ENCODE measurements at places on chromosomes 7 and 10. TPM values are rescaled to one million over a fixed set of nuclear protein-coding genes. Genes with fewer than 3 reads are reported as not detected.

DNA sequence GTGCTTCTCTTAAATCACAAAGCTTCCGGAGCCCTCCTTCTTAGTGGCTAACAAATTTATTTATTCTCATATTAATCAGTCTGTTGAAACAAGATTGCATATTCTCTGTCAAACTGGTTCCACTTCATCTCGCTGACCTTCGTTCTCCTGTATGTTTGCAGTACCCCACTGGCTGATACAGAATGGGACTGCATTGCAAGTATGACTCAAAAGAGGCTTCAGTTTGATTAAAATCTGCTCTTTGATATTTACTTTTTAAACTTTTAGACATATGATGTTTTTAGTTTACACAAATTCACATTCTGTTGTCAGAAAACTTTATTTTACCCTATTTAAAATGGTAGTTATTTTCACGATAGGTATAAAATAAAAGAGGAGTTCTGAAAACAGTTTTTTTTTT is 14.3 kb upstream of the ARHGAP12 start:
- no peaks in the 10 kb centered on the region for H3K36me3 ChIP-seq
- DNase-seq, result no peak
- no peaks in the 10 kb centered on the region for H3K27me3 ChIP-seq

- H3K4me1 ChIP-seq, result no peaks in the 10 kb centered on the region
- DNase-seq, result no peak
- no peak overlapping the region for H3K4me3 ChIP-seq
Observed at GRCh38 chr10:94490789-94491039, 54.9 kb upstream of the HELLS start.

DNA sequence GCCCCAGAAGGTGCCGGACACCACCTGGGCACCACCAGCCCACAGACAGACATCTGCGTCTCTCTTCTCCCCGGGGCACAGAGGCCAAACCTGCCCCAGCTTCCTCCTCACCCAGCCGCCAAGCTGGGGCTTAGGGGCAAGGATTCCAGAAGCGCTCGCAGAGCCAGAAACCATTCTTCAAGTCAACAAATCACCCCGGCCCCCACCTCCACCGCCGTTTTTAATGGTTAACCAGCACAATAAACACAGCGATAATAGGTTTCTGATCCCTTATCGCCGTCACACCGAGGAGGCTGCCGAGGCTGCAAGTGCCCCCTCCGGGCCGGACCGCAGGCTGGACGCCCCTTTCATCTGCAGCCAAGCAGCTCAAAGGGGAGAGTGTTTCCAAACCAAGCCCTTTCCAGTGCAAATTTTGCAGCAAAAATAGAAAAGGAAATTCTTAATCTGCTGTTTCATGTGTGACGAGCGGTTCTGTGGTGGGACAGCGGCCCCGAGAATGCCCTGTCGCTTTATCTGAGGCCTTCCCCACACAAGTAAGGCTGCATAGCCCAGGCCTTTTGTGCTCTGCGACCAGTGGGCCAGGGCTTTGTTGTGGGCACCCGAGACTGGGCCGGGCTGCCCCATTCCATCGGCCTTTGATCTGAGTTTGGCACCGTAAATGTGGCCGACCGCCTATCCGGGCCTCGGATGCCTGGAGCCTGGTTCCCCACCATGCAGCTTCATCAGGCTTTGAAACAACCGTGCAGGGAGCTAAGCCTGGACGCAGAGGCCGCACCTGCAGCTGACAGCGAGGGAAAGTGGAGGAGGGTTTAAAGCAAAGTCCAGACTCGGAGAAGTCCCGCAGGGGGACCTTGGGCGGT is 83.2 kb downstream of the FOXL3 start:
- H3K27ac ChIP-seq, result peak overlapping the region; percentile 19
- peaks cover 8% of the 10 kb centered on the region for H3K27me3 ChIP-seq
- no peak overlapping the region for H3K4me3 ChIP-seq
- peak; percentile 65 for DNase-seq

- no peak for DNase-seq
- H3K36me3 ChIP-seq, result no peaks in the 10 kb centered on the region
- no peaks in the 10 kb centered on the region for H3K27me3 ChIP-seq
- H3K4me3 ChIP-seq, result no peak overlapping the region
- no peak overlapping the region for H3K27ac ChIP-seq
- no peaks in the 10 kb centered on the region for H3K4me1 ChIP-seq
Observed at GRCh38 chr10:1782841-1783240, 45.5 kb upstream of the ADARB2 start.

GRCh38 chr7:92843034-92843760 is 6.8 kb upstream of the CDK6 start:
- H3K36me3 ChIP-seq, result no peaks in the 10 kb centered on the region
- H3K4me1 ChIP-seq, result no peaks in the 10 kb centered on the region

DNA sequence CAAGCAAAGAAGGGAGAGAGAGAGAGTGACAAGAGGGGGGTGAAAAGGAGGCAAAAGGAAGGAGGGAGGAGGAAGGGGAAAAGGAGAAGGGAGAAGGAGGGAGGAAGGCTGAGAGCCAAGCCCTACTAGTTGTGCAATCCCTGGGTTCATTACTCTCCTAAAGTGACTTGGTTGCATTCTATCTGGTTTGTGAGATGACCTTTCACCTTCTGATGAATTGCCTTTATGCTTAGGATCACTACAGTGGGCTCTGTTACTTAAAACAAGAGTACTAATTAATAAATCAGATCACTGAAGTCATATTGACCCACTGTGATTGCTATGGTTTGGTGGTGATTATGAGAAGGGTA is 144.9 kb downstream of the KIF20B start:
- H3K27ac ChIP-seq, result no peak overlapping the region
- no peak overlapping the region for H3K4me3 ChIP-seq

GRCh38 chr10:51215951-51216834 is 141.9 kb downstream of the PRKG1 start:
- H3K4me1 ChIP-seq, result no peaks in the 10 kb centered on the region
- H3K4me3 ChIP-seq, result no peak overlapping the region
- H3K27me3 ChIP-seq, result no peaks in the 10 kb centered on the region
- no peak overlapping the region for H3K27ac ChIP-seq
- H3K36me3 ChIP-seq, result no peaks in the 10 kb centered on the region

DNA sequence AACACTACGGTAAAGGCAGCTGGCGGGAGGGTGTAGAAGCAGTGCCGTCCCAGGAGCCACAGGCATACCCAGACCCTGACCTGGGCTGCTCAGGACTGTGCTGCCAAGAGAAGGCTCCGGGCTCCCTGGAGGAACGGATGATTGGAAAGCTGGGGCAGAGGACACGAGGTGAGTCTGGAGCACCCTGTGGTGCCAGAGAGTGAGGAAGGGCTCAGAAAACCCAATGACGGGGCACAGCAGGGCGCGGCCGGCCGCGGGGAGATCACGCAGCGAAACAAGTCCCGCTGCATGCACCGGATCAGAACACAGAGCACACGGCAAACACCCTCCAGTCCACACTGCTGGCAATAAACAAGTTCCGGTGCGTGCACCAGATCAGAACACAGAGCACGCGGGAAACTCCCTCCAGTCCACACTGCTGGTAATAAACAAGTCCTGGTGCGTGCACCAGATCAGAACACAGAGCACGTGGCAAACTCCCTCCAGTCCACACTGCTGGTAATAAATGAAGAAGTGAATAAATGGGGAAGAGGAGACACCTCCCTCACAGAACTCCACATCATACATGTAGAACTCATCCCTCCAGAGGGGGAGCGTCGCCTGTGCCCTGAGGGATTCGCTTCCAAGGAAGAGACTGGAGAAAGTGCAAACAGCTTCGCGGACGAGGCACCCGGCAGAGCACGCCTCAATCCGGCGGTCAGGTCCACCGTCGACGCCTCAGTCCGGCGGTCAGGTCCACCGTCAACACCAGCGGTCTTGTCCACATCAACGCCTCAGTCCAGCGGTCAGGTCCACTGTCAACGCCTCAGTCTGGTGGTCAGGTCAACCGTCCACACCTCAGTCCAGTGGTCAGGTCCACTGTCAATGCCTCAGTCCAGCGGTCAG is 265.0 kb downstream of the MAD1L1 start:
- no peak overlapping the region for H3K27ac ChIP-seq
- no peaks in the 10 kb centered on the region for H3K4me1 ChIP-seq
- no peaks in the 10 kb centered on the region for H3K36me3 ChIP-seq
- no peak for DNase-seq

DNA sequence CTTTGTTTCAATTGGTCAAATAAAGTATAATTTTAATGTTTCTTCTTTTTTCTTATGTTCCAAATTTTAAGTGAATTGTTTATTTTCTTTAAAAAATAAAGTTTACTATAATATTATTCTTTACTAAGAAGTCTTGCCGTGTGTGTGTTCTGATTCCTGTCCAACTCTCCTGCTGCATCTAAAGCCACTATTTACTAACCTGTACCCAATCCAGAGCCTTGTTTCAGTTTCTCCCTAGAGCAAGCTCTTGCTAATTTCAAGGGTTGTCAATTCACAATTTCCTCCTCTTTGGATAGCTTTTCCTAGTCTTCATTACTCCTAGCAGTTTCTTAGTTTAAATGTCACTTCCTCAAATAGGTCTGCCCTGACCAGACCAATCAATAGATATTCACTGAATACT is 314.9 kb upstream of the SEMA3A start:
- H3K36me3 ChIP-seq, result no peaks in the 10 kb centered on the region
- no peak overlapping the region for H3K27ac ChIP-seq
- DNase-seq, result no peak
- no peak overlapping the region for H3K4me3 ChIP-seq

- DNase-seq, result no peak
- H3K4me1 ChIP-seq, result no peaks in the 10 kb centered on the region
- H3K4me3 ChIP-seq, result no peak overlapping the region
- H3K36me3 ChIP-seq, result no peaks in the 10 kb centered on the region
- H3K27me3 ChIP-seq, result peaks cover 14% of the 10 kb centered on the region
Observed at GRCh38 chr7:95917634-95918033, 145.3 kb downstream of the DYNC1I1 start.

GRCh38 chr10:51000976-51001375 is 73.3 kb upstream of the PRKG1 start:
- H3K27ac ChIP-seq, result no peak overlapping the region
- H3K4me3 ChIP-seq, result no peak overlapping the region
- no peaks in the 10 kb centered on the region for H3K27me3 ChIP-seq
- H3K4me1 ChIP-seq, result no peaks in the 10 kb centered on the region

DNA sequence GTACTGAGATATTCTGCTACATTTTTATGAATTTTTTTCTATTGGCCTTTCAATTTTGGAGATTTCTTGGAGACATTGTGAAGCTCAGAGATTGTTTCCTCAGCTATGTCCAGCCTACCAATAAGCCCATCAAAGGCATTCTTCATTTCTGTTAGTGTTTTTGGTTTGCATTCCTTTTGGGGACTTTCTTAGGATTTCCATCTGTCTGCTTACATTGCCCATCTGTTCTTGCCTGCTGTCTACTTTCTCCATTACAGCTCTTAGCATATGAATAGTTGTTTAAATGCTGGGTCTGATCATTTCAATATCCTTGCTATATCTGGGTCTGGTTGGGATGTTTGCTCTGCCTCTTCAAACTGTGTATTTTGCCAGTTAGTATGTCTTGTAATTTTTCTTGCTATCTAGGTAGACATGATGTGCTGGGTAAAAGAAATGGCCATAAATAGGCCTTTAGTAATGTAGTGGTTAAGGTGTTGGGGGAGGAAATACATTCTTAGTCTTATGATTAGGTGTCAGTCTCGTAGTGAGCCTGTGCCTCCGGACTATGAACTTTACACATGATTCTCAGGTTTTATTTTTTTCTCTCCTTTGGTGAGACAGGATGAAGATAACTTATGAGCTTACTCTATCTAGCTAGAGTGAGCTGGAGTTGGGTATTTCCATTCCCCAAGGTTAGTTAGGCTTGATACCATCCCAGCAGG is 32.6 kb upstream of the NME8 start:
- H3K4me1 ChIP-seq, result no peaks in the 10 kb centered on the region
- DNase-seq, result no peak
- H3K36me3 ChIP-seq, result no peaks in the 10 kb centered on the region
- no peak overlapping the region for H3K27ac ChIP-seq

- H3K27ac ChIP-seq, result no peak overlapping the region
- no peak for DNase-seq
- H3K27me3 ChIP-seq, result no peaks in the 10 kb centered on the region
- H3K4me3 ChIP-seq, result no peak overlapping the region
- H3K36me3 ChIP-seq, result no peaks in the 10 kb centered on the region
- no peaks in the 10 kb centered on the region for H3K4me1 ChIP-seq
Observed at GRCh38 chr7:148688526-148688925, 10.2 kb upstream of the CUL1 start.

- H3K27me3 ChIP-seq, result no peaks in the 10 kb centered on the region
- no peak overlapping the region for H3K4me3 ChIP-seq
- H3K4me1 ChIP-seq, result no peaks in the 10 kb centered on the region
Observed at GRCh38 chr10:6313111-6313895, 110.6 kb downstream of the PFKFB3 start.

GRCh38 chr7:121953601-121954000 is 80.6 kb downstream of the PTPRZ1 start:
- no peak for DNase-seq
- H3K36me3 ChIP-seq, result no peaks in the 10 kb centered on the region
- H3K27ac ChIP-seq, result no peak overlapping the region
- H3K27me3 ChIP-seq, result no peaks in the 10 kb centered on the region

The CD36 gene
- total RNA-seq, result 12.8 TPM

The ARL4A gene
- total RNA-seq, result 135 TPM

The CLRN3 gene
- 104 TPM for total RNA-seq

The CNTNAP2 gene
- 2.2 TPM for total RNA-seq

The SH2D4B gene
- total RNA-seq, result not detected
